Caco-2 (cell line): ENCODE measurements at places on chromosomes 11 and 22.

DNA sequence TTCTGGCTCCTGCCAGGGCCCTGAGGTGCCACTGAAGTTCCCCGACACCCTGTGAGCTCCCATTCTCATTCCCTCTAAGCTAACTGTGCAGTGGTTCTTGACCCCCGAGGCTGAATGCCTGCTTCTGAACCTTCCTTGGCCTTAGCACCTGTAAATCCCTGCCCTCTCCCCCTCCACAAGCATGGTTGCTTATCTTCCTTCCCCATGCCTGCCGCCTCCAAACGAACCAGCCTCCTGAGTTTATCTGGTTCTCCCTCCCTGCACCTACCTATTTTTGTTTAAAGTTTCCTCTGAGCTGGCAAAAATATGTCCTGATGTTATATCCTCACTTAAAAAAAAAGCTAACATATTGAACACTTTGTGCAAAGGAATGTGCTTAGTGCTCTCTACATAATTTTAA, 33.9 kb downstream of the PPFIBP2 start:
- DNase-seq: no peak

DNA sequence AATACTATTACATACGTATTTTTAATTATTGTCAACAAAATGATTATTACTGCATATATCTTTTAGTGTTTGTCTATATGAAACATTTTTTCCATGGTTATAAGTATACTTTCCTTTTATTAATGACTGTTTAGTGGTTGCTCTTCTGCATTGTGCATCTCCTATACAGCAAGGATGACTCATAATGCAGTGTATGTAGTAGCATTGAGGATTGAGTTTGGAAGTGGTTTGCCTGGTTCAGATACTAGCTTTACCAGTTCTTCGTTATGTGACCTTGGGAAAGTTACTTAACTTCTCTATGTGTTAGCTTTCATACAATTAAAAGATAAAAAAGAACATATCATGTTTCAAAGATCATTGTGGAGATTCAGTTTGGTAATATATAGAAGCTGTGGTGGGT, 44.1 kb downstream of the CHORDC1 start:
- DNase-seq: peak; percentile 52

GRCh38 chr11:65427691-65428577, 5.3 kb downstream of the NEAT1 start:
- DNase-seq: no peak

DNA sequence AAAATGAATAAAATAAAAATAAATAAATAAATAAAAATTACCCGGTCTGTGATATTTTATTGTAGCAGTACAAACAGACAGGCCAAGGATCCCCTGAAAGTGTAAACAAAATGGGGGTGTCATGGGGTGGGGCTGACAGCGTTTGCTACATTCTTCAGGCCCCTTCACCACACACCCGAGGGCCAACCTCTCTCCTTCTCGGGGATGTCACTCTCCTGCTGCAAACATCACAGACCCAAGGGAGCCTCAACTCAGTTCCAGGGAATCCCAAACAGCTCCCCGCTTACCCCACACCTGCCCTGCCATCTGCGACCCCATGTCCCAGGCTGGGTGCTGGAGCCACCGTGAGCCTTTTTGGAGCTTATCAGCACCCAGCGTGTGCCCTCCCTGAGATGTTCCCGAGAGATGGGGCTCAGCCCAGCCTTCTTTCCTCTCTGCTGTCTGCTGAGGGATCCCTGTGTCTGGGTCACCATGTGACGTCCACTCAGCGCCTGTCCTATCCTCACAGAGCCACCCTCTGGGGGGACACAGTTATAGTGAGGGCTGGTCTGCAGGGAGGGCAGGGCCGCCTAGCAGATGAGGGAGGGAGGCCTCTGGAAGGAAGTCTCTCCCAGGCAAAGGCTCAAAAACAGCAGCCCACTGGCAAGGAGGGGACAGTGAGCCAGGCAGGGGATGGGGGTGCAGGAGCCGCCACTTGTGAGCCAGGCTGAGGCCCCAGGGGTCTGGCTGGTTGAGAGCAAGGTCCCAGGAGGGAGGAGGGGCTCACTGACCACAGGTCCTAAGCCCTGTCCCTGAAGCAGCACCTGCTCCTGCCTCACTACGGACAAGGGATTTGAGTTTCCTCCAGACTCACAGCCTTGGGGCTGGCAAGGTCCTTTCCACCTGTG, 1041.6 kb downstream of the BRD1 start:
- no peak for DNase-seq

DNA sequence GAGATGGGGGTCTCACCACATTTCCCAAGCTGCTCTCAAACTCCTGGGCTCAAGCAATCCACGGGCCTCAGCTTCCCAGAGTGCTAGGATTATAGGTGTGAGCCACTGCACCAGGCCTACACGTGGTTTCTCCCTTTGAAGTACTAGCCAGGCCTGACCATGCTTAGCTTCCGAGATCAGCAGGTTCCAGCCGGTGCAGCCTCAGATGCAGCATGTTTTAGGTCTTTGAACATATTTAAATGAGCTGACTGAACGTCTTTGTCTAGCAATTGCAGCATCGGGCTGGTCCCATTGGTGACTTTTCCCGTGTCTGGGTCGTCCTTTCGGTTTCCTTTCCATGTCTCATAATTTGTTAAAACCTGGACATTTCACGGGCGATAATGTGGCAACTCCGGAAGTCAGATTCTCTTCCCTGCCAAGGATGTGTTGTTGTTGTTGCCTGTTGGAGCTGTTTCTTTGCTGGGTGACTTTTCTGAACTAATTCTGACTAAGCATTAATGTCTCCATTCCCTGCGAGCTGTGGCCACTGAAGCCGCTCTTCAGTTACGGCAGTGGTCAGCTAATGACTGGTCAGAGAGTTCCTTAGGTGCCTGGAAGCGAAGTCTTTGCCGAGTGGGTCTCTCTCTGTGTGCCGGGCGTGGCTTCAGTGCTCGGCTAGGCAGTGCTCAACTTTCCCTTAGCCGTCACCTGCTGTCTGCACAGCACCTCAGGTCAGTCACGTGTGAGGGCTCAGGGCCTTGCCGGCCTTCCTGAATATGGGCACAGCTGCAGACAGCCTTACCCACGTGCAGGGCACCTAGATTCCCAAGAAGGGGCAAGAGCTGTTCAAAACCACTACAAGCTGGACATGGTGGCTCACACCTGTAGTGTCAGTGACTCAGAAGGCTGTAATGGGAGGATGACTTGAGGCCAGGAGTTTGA, 3.8 kb upstream of the CYP2D6 start:
- DNase-seq: no peak

- no peak for DNase-seq
These were observed at the start of gene OR5D18 for GRCh38 chr11:55819330-55819729. TSS of gene OR5D18 (plus strand) at chr11:55819630. CDS start at chr11:55819630, 0 bp downstream.

GRCh38 chr22:47929073-47929472, 1166.6 kb downstream of the TBC1D22A start:
- no peak for DNase-seq
